Kidney (tissue), 22 donors: ENCODE measurements at places on chromosomes 7 and 10.

GRCh38 chr7:157401567-157402387 lies 65.0 kb downstream of the DNAJB6 start:
- DNase-seq: peak; percentile 50

- no peak for DNase-seq
These were observed 80.9 kb downstream of the NEURL1 start for GRCh38 chr10:103574097-103575061.

GRCh38 chr7:149322737-149323136 lies 60.7 kb downstream of the ZNF783 start:
- no peak for DNase-seq

DNA sequence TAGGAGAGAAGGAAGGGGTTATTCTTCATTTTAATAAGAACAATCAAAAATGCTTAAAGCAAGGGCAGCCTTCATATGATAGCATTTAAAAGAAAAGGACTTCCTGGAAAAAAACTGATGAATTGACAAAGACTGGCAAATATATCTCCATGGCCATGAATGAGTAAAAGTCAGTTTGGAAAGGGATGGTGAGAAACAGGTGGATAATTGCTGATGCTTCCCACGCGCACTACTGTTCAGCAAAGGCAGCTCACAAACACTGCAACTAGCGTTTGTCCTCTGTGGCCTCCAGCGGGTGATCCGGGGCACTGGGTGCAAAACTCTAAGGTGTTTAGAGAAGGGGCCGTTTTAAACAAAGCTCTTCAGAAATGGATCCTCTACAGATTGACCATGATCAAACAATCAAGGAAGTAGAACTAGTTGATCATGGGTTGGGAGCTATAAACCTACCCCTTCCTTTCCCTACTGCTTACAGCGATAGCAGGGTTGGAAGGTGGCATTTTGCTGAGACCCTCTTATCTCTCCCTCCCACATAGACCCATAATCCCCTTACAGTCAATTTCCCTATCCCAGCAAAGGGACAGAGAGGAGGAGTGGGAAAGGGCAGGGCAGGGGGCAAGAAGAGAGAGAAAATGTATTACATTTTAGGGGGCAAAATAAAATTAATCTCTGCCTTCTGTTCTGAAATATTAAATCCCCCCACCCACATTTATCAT lies 53.8 kb downstream of the SMURF1 start:
- no peak for DNase-seq

DNA sequence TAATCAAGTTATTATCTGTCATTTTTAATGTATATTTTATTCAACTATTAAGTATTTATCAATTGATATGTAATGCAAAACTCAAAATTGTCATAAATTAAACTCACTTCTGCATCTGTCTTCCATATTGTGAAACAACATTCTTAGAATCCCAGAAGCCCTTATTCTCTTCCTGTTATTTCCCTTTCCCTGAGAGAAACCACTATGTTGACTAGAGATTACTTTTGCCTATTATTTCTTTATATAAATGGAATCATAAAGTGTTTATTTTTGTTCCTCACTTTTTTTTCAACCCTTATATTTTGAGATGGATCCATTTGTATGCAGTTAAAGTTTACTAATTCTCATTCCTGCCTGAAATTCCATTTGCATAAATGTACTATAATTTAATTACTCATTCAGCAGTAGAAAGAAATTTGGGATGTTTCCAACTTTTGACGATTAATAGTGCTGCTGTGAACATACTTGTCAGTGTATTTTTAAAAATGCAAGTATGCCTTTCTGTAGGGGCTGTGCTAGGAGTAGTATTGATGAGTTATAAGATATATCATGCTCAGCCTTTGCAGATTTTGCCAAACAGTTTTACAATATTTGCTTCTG lies 211.2 kb downstream of the SEMA3D start:
- no peak for DNase-seq

DNA sequence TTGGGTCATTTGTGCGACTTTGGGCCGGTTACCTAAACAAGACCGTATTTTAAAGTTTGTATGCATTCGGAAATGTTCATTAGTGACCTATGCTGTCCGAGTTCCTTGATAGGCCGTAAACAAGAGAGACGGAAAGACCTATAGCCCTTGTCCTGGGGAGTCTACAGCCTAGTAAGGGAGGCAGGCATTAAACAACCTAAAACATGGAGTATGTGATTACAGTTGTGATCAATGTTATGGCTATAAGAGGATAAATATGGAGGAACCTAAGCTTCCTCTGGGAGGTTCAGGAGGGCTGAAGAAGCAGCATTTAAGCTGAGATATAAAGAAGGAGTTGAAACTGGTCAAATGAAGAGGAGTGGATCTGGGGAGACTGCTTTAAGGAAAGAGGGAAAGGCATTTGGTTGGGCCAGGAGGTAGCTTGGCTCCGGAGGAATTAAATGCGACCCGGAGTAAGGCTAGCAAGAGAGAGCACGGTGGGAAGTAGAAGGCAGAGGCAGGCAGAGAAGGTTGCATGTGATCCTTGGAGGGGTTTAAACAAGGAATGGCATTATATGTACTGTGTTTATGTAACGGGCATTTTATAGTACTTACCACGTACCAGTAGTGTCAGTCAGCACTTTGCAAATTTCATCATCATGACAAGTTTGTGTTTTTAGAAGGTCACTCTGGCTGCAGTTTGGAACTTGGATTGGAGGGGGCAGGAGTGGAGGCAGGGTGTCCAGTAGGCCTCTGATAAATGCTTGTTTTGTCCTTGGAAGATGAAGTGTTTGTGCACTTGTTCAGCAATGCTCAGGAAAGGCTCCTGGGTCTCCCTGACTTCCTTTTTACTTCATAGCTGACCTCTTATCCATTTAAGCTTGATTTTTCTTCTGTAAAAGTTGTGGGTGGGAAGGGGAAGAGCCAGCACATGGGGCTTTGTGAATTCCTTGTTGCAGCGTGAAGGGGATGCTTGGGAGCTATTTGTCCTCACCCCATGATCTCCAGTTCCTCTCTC lies 1.0 kb upstream of the AVPI1 start:
- no peak for DNase-seq

GRCh38 chr7:34036972-34037792 lies 131.8 kb downstream of the BMPER start:
- no peak for DNase-seq

DNA sequence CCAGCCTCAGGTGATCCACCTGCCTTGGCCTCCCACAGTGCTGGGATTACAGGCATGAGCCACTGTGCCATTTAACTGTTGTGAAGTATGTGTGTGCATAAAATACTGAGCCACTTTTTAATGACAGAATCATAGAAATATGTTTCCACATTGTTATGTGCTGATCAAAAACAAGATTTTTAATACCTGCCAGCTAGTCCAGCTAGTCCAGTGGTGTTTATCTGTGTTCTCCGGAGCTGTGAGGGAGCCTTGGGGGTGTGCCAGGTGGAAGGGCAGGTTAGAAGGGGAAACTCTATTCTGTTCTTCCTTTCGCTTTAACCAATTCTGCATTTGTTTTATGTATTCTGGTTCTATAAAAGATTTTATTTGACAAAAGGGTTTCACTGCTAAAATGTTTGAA lies 7.0 kb downstream of the FAM221A start:
- no peak for DNase-seq

DNA sequence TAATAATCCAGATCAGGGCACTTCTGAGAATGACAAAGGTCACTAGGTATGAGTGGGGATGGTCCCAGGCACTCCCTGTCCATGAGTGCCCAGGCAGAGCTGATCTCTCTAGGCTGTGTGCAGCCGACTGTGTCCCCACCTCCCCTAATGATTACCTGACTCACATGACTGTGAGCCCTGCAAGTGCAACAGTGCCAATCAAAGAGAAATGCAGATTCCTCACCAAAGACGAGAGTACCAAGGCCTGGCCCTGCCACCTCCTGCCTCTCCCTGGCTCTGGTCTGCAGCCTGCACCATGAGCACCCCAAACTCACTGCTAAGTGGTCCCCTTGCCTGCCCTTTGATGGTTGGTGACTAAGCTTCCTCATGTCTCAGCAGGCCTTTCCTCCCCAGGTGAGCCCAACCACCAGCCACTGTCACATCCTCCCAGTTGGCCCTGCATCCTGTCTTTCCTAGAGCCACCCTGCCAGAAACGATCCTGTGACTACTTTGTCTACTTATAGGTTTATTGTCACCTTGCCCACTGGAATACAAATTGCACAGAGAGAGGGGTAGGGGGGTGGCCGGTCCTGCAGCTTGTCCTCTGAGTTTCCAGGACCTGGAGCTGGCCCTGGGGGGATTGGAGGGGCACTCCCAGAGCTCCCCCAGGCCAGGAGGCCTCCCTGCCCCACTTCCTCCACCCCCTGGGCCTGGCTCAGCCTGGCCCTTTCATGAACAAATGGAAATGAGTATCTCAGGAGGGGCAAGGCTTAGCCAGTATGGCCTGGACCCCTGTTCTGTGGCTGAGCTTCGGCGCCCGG lies 22.4 kb upstream of the GDF10 start:
- no peak for DNase-seq

DNA sequence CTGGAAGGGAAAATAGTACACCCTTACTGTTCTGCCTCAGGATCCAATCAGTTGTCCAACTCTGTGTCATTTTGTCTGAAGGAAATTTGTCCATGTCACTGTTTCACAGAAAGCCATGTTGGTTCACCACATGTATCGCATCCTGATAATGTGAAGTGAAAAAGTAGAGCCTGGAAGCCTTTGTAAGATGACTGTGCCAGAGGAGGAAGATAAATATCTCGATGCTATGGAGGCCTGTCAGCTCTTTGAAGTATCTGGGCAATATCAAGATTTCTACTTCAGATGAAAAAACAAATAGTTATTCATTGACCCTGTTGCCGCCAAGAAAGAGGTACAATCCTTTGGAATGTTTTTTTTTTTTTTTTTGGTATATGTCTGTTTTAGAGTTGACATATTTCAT lies 270.5 kb downstream of the PHF14 start:
- DNase-seq: no peak

DNA sequence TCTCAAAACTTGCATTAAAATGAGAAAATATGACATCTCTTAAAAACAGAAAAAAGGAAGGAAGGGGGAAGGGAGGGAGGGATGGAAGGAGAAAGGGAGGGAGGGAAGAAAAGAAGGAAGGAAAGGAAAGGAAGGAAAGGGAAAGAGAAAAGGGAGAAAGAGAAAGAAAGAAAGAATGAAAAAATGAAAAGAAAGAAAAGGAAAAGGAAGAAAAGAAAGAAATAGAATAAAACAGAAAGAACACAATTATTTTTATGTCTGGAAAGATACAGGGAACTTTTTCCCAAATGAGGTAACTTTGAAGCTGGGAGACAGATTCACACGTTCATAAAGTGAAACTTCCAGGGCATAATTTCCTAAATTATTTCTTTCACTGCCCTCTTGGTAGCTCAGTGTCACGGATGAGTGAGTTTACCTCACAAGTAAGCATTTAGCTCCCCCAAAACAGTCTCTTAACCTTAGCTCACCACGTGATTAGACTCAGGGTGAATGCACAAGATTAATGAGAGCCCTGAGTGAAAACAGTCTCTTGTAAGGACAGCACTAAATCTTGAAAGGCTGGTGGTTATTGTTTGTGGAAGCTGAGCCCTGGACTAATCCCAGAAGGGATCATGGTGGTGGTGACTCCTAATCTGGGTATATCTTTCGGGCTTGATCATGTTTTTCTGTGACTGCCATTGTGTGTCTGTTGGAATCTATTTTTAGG lies 74.1 kb upstream of the HDAC9 start:
- peak; percentile 86 for DNase-seq

DNA sequence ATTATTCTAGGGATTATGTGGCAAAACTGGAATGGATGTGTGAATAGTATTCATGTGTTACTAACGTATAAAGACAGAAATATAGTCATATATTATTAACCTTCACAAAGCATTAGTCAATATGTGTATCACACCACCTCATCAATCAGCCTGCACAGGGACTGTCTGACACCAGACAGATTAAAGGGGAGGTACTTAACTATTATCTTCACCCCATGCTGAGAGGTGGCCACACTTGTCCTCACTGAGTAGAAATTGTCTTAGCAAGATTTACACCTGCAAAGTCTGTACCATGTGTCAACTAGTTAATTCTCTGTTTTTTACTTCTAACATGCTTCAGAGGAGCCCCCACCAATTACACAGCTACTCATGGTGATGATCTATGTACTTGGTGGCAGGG lies 146.3 kb upstream of the LRGUK start:
- no peak for DNase-seq

DNA sequence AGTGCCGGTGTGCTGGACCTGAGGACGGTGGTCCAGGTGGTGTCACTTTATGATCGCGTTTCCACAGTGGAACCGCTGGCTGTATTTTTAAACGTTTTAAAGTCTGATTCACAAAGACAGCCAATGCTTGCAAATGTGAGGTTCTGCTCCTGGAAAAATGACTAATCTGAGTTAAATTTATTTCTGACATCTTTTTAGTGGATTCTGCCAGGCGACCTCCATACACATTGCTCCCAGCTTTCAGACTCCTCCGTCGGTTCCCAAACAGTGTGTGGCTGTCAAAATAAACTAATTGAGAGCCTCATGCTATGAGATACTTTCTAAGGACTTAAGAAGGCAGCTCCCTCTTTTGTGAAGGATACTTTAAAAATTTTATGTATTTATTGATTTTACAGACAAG lies 12.7 kb upstream of the TTYH3 start:
- no peak for DNase-seq

GRCh38 chr10:1251769-1252168 lies 195.6 kb downstream of the WDR37 start:
- DNase-seq: no peak

DNA sequence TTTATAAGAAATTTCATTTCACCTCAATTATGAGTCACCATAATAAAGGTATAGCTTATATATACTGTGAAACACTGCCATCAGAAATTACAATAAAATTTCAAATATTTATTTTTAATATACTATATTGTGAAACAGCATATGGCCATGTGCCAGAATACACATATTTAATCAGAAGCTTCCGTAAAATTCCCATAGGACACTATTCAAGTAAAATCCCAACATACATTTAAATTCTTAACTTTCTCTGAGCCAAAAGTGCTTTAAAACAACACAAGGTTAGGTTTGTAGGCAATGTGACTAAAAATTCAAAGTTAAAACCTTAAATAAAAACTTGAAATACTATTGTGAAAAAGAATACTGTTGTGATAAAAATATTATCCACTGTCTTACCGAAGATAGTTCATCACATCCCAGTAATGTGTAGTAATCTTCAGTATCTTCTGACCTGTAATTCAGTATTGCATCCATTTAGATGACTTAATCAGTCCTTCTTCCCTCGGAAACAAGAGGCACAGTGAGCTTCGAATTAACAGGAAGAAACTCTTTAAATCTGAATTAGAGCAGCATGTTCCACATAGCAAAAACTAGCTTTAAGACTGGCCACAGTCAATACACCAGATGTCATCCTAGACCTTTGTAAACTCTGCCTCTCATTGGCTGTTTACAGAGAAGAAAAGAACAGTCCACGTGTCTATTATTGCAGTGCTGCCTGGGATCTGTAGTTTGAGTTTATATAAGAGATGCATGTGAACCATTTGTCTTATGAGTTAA lies at the start of gene DNAJC12:
Gene DNAJC12, minus strand, starts transcription at position 648 of the 774 bp plus-strand sequence. Its CDS starts 177 bp downstream, at position 471.
- no peak for DNase-seq

DNA sequence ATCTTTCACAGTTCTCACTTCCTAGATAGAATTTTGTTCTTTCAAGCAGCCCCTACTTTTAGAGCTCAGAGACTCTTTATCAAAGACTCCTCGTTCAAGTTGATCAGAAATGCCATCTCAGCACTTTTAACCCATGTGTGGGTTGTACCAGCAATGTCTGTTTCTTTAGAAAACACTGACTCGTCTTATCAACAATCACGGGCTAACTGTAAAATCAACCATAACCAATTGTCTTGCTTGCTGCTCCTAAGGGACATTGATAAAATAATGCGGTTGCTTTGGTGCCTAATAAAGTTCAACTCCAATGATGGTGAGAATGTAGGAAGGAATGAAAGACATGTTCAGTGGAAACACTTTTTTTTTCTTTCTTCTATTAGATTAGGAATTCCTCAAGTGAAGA lies 12.9 kb upstream of the CDK6 start:
- DNase-seq: no peak
